ENCODE measurements at places on chromosomes 1 and 21. TPM values are rescaled to one million over a fixed set of nuclear protein-coding genes. Genes with fewer than 3 reads are reported as not detected.

- H3K27ac ChIP-seq = no peak overlapping the region
- no peak overlapping the region for H3K4me3 ChIP-seq
- no peak for DNase-seq
- H3K36me3 ChIP-seq = peaks cover 3% of the 10 kb centered on the region
- no peaks in the 10 kb centered on the region for H3K4me1 ChIP-seq
Measured at GRCh38 chr1:245690946-245691541, 536.3 kb downstream of the KIF26B start.

GRCh38 chr1:247465796-247466195, 7.9 kb upstream of the OR2B11 start:
- H3K36me3 ChIP-seq = no peaks in the 10 kb centered on the region
- no peak for DNase-seq
- H3K4me1 ChIP-seq = no peaks in the 10 kb centered on the region
- no peak overlapping the region for H3K4me3 ChIP-seq
- no peak overlapping the region for H3K27ac ChIP-seq
- peaks cover 7% of the 10 kb centered on the region for H3K27me3 ChIP-seq

GRCh38 chr1:67515324-67516080, 85.3 kb upstream of the SERBP1 start:
- no peak overlapping the region for H3K27ac ChIP-seq
- no peak for DNase-seq
- H3K4me3 ChIP-seq = no peak overlapping the region
- H3K27me3 ChIP-seq = peaks cover 3% of the 10 kb centered on the region
- peaks cover 3% of the 10 kb centered on the region for H3K36me3 ChIP-seq

- no peak overlapping the region for H3K27ac ChIP-seq
- peaks cover 8% of the 10 kb centered on the region for H3K27me3 ChIP-seq
Measured at GRCh38 chr1:211910113-211910884, 79.7 kb upstream of the LPGAT1 start.

- H3K27me3 ChIP-seq = peaks cover 15% of the 10 kb centered on the region
- H3K36me3 ChIP-seq = no peaks in the 10 kb centered on the region
- no peak overlapping the region for H3K4me3 ChIP-seq
- H3K4me1 ChIP-seq = no peaks in the 10 kb centered on the region
Measured at GRCh38 chr1:7303554-7304317, 467.4 kb upstream of the VAMP3 start.

- H3K36me3 ChIP-seq = no peaks in the 10 kb centered on the region
- DNase-seq = no peak
- H3K27me3 ChIP-seq = peaks cover 12% of the 10 kb centered on the region
- peaks cover 9% of the 10 kb centered on the region for H3K4me1 ChIP-seq
- H3K4me3 ChIP-seq = no peak overlapping the region
Measured at GRCh38 chr1:168822911-168823310, 93.9 kb upstream of the DPT start.

DNA sequence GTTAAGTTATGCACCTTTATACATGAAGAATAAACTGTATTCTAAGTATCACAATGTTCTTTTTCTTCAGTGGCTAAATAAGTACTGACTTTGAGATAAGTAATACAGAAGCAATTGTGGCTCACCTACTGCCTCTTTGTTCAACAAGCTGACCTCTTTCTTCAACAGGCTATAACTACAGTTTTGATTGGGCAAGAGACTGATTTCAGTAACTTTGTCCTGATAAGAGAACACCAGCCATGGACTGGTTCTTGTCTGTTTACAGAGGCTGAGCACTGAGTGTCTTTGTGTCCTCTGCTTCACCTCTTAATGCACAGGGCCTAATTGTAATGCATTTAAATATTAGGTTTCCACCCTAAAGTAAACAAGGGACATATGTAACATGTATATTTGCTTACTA, 34.6 kb upstream of the PDE4B start:
- no peak overlapping the region for H3K27ac ChIP-seq
- DNase-seq = no peak
- H3K4me1 ChIP-seq = no peaks in the 10 kb centered on the region

GRCh38 chr21:37041706-37042271, 31.1 kb downstream of the PIGP start:
- no peak overlapping the region for H3K27ac ChIP-seq
- no peak overlapping the region for H3K4me3 ChIP-seq
- no peak for DNase-seq
- no peaks in the 10 kb centered on the region for H3K36me3 ChIP-seq
- peaks cover 8% of the 10 kb centered on the region for H3K4me1 ChIP-seq

- no peaks in the 10 kb centered on the region for H3K4me1 ChIP-seq
- H3K27ac ChIP-seq = no peak overlapping the region
- H3K36me3 ChIP-seq = no peaks in the 10 kb centered on the region
- DNase-seq = no peak
- no peak overlapping the region for H3K4me3 ChIP-seq
Measured at GRCh38 chr1:196078691-196079090, 529.5 kb downstream of the KCNT2 start.

- H3K4me1 ChIP-seq = no peaks in the 10 kb centered on the region
- peaks cover 7% of the 10 kb centered on the region for H3K27me3 ChIP-seq
- DNase-seq = no peak
Measured at GRCh38 chr1:156401681-156402081, 32.7 kb downstream of the RHBG start.

DNA sequence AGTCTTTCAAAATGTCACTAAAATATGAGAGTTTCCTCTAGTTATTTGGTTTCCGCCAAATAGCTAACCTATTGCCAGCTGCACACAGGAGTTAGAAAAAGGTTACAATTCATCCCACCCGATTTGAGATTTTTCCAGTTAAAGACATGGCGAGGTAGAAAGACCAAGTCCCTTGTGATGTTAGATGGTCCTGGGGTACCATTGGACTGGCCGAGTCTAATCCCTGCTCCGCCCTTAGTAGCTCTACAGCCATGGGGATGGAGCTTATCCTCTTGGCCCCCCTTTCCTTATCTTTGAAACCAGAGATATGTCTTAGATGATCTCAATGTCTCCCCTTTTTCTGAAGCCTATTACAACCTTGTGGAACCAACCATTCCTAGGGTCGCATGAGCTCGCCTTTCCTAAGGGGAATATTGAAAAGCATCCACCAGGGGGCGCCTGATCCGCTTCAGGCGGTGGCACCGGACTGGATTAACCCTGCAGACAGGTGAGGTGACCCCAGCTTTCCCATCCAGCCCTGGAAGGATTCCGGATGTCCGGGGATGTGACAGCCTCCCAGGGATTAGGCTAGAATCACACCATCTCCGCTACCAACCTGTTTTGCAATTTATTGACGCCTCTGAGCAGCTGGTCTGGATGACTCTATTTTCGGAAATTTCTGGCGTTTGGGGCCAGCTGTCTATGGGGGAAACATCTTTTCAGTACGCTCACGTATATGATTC, 68.3 kb upstream of the SIM2 start:
- no peaks in the 10 kb centered on the region for H3K4me1 ChIP-seq
- no peaks in the 10 kb centered on the region for H3K36me3 ChIP-seq
- H3K27me3 ChIP-seq = no peaks in the 10 kb centered on the region
- H3K4me3 ChIP-seq = no peak overlapping the region
- DNase-seq = peak; percentile 74

DNA sequence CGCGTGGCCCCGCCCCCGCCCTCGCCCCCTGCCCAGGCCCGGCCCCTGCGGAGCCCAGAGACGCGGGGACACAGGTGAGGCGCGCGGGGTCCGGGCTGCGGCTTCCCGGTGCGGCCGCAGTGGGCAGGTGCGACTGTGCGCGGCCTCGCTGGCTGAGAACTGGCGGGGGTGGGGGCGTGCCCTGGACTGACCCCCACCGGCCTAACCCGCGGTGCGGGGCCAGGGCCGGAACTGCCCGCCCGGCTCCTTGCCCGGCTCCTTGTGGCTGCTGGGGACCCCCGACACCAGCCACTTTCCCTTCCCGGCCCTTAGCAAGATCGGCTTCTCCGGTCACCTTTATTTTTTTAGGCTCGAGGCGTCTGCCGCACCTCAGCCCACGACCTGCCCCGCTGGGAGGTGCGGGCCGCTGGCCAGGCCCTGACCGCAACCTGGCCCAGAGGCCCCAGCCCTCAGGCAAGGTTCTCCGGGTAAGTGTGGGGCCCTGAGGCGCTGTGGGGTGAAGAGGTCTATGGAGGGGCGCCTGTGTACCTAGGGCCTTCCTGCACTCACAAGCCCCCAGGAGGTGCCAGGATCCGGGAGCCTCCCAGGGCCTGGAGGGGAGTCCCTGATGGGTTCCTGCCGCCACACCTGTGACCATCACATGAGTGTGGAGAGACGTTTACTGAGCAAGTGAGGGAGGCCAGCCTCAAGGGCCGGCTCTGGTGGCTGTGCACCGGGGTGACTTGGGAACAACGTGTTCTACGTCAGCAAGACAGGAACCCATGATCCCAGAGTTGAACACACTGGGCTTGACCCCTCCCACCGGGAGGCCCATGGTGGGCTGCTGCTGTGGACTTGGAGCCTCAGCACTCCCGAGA, at the start of gene SMIM1:
Gene SMIM1, plus strand, starts transcription at position 35 of the 857 bp plus-strand sequence. CDS start 2,625 bp downstream, outside the sequence.
- peaks cover 12% of the 10 kb centered on the region for H3K4me1 ChIP-seq
- DNase-seq = no peak
- H3K27me3 ChIP-seq = no peaks in the 10 kb centered on the region

- no peaks in the 10 kb centered on the region for H3K4me1 ChIP-seq
- H3K27ac ChIP-seq = no peak overlapping the region
- no peak overlapping the region for H3K4me3 ChIP-seq
- no peaks in the 10 kb centered on the region for H3K36me3 ChIP-seq
- peaks cover 13% of the 10 kb centered on the region for H3K27me3 ChIP-seq
Measured at GRCh38 chr1:200090252-200091159, 63.0 kb downstream of the NR5A2 start.

The LDLRAD2 gene
- not detected for total RNA-seq

The PFDN2 gene
- total RNA-seq = 179 TPM

The OR14K1 gene
- not detected for total RNA-seq

The FOXJ3 gene
- total RNA-seq = 37.2 TPM

The KIF26B gene
- total RNA-seq = 0.05 TPM

The INAVA gene
- total RNA-seq = not detected
